Placental epithelial cell (primary cell): ENCODE measurements at places on chromosomes 6 and 20. TPM values are rescaled to one million over a fixed set of nuclear protein-coding genes. Genes with fewer than 3 reads are reported as not detected.

Gene TAAR6
- total RNA-seq, result not detected in 2 replicates

Gene IRF4
- total RNA-seq, result 0.11 and 1.2 TPM in 2 replicates

Gene KCNK15
- not detected in 2 replicates for total RNA-seq

Gene SPATS1
- not detected in 2 replicates for total RNA-seq

Gene NT5E
- total RNA-seq, result 85.2 and 161 TPM in 2 replicates

Gene PTK6
- total RNA-seq, result under 0.01 and 0.22 TPM in 2 replicates

Gene FOXS1
- not detected in 2 replicates for total RNA-seq

Gene MRAP2
- total RNA-seq, result 0.39 TPM in 1 of 2 replicates, not detected in the other

Gene ERVFRD-1
- total RNA-seq, result under 0.01 and 0.11 TPM in 2 replicates

Gene FAM209B
- total RNA-seq, result not detected in 2 replicates

Gene SPATA25
- total RNA-seq, result 0.98 and 2.0 TPM in 2 replicates

Gene SLC32A1
- total RNA-seq, result not detected in 2 replicates

Gene BFSP1
- total RNA-seq, result 2.6 and 7.5 TPM in 2 replicates

Gene SNAP91
- total RNA-seq, result under 0.01 TPM in 1 of 2 replicates, not detected in the other

Gene OPN5
- total RNA-seq, result not detected in 2 replicates

Gene ZNF831
- total RNA-seq, result not detected in 2 replicates

Gene ASIP
- total RNA-seq, result not detected in 2 replicates

Gene BMP7
- total RNA-seq, result 0.11 TPM in 1 of 2 replicates, not detected in the other

Gene KCNK16
- not detected in 2 replicates for total RNA-seq

Gene SLC35D3
- not detected in 2 replicates for total RNA-seq

Gene NKAIN4
- total RNA-seq, result not detected in 2 replicates

Gene C20orf144
- 0.33 and 0.39 TPM in 2 replicates for total RNA-seq

Gene C6orf15
- 1.2 and 1.3 TPM in 2 replicates for total RNA-seq

Gene DNAH8
- total RNA-seq, result under 0.01 TPM in 1 of 2 replicates, not detected in the other

Gene MCCD1
- not detected in 2 replicates for total RNA-seq

Gene ADGRB3
- 0.39 and 0.43 TPM in 2 replicates for total RNA-seq

Gene RAD21L1
- under 0.01 TPM in 1 of 2 replicates, not detected in the other for total RNA-seq

Gene TINAG
- not detected in 2 replicates for total RNA-seq
